KBM-7 (cell line): ENCODE measurements at places on chromosomes 12 and 14.

- DNase-seq, result no peak
Measured at GRCh38 chr14:69887740-69888657, 8.8 kb downstream of the SMOC1 start.

DNA sequence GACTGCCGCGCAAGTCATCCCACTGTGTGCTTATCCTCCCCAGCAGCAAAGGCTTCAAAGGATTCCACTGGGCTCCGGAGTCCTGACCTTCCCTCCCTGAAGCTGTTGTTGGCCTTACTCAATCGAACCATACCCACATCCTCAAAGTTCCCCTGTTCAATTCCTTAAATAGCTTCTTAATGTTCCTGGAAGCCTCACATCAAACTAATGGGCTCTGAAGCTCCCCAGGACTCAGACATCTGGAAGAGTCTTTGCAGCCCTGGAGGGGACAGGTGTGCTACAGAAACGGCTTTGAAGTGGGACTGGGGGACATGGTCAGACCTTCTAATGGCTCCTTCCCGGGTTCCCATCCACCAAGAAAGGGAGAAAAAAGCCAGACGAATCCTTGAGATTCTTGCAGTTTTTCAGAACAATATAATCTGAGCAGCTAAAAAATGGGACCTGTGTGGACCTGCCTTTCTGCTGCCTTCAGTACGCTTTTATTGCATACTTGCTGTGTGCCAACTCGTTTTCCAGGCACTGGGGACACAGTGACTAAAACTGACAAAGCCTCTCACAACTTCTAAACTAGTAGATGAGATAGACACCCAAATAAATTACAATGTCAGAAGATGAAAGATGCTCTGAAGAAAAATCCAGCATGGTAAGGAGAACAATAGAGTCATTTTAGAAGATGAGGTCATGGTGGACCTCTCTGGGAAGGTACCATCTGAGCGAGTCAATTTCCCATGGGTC lies 204.5 kb downstream of the MON2 start:
- DNase-seq, result no peak

- no peak for DNase-seq
Measured at GRCh38 chr14:84421621-84422020, 1108.3 kb upstream of the FLRT2 start.

DNA sequence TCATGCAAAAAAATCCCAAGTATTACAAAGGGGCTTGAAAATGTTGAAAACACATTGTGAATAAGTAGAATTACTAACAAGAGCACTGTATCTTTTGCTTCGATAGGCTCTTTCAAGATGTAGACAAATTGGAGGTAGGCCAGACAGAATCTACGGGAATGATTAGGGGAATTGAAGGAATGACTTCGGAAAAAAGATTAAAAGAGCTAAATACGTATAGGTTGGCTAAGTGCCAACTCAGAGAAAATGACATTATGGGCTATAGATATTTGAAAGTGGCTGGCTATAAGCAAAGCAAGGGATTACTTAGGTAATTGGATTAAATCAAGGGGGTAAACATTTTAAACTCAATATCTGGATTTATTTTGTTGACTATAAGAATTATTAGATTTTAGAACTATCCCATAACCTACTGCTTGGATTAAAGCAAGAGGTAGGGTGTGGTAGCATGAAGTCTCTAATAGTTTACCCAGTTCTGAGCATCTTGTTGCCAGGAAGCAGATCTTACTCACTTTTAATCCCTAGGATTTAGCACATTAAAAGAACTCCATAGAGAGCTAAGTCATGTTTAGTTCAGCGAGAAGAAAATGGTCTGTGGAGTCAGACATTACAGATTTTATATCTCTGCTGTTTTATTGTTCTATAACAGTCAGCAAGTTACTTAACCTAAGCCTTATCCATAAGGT lies 489.8 kb downstream of the DIO2 start:
- no peak for DNase-seq

DNA sequence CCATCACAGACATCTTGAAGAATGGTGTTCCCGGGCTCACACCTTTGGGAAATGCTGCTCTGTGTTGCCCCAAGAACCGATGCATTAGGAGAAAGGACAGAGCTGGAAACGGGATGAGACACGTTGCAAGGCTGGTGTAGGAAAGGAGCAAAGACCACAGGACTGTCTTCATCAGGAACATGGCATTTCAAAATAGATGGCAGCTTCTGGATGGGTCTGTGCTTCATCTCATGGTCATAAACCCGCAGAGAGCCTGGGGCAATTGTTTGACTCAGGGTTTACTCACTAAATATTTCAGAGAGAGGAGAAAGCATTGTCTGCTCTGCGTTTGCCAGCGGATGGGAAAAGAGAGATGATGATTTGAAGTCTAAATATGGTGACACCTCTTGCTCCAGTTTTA lies 76.3 kb downstream of the CACNA1C start:
- no peak for DNase-seq

DNA sequence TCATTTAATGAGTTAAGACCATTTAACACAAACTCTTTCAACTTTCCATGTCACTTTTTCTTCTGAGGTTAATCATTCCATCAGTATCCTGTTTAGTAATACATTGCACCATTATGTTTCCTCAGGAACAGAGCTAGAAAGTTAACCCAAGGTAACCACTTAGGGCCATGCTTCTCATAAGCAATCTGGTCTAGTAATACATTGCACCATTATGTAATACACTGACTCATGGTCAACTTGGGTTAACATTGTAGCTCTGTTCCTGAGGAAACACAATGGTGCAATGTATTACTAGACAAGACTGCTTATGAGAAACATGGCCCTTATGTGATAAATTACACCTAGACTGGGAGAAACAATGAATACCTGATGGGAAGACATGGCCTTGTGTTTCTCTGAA lies 21.7 kb downstream of the ERH start:
- no peak for DNase-seq
